Large intestine (tissue), 12 donors: ENCODE measurements at places on chromosomes 6 and 20.

- DNase-seq = no peak
These were observed 11.4 kb upstream of the NEDD9 start for GRCh38 chr6:11243861-11244260.

GRCh38 chr6:17863901-17864754 is 123.3 kb downstream of the KIF13A start:
- DNase-seq = no peak

DNA sequence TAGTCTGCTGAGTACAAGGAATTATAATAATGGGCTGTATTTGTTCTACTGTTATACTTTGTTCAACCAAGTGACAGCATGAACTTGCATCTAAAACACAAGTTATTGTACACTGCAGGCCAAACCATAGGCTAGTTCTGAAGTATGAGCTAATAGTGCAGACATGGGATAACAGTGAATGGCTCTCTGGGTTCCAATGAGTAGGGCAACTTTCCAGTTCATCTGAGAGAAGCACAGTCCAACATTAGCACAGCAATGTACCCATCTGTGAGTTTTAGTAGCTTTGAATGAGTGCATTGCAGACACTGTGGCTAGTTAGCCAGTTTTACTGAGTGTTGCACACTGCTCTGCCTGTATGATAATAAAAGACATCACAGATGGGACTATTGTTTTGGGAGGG is 56.5 kb upstream of the FUT9 start:
- no peak for DNase-seq

- no peak for DNase-seq
These were observed 130.3 kb downstream of the OPRM1 start for GRCh38 chr6:154169193-154169847.

- no peak for DNase-seq
These were observed 39.4 kb downstream of the REPS1 start for GRCh38 chr6:138948546-138949179.

- DNase-seq = peak; percentile 15
These were observed 118.4 kb downstream of the FARS2 start for GRCh38 chr6:5379647-5380242.

DNA sequence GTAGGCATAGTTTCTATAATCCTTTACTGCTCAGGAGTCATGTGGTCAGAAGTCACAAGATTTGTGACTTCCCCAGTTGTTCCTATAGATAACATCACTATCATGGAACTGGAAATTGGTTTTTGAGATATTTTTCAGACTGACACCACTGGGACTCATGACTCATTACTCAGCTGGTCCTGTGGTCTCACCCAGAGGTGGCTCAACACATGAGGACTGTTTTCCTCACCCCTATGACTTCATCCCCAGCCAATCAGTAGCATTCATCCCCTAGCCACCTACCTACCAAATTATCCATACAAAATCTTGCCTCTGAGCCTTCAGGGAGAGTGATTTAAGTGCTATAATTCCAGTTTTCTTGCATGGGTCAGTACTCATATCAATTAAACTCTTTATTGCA is 1217.7 kb downstream of the EPHA7 start:
- no peak for DNase-seq

DNA sequence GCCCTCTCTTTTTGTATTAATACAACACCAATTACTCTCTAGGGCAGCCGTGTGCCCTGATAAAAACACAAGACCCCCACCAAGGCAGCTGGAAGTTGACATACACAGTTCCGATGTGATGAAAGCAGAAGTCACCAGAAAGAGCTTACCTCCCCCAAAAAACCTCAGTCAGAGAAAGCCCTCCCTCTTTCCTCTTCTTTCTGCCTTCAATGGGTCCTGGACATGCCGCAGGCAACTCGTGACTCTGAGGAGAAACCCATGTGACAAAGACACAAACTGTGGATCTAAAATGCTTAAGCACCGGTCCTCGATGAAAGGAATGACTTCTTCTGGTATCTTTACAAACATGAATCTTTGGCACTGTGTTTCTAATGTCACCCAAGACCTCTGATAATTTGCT is 117.7 kb upstream of the CCDC28A start:
- DNase-seq = no peak

DNA sequence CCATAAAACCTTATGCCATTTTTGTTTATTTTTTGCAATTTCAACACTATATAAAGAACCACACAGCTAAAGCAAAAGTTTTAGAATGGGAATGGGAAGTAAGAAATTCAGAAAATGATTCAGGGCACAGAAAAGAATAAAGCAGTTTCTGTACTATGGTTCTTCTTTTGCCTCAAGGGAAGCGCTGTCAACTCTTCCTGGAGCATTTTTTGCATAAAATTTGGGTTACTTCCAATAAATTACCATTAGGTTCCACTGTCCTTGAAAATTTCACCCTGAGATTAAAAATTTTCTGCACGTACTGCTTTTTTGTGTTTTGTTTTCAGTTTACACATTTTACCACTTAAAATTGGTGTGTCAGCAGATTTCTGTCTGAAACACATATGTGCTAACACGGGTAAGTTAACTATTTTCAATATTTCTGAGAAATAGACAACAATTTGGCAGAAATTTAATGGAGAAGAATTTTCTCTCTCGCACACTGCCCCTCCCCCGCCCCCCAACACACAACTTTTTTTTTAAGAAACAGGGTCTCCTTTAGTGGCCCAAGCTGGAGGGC is 79.6 kb downstream of the ADAT2 start:
- DNase-seq = no peak

DNA sequence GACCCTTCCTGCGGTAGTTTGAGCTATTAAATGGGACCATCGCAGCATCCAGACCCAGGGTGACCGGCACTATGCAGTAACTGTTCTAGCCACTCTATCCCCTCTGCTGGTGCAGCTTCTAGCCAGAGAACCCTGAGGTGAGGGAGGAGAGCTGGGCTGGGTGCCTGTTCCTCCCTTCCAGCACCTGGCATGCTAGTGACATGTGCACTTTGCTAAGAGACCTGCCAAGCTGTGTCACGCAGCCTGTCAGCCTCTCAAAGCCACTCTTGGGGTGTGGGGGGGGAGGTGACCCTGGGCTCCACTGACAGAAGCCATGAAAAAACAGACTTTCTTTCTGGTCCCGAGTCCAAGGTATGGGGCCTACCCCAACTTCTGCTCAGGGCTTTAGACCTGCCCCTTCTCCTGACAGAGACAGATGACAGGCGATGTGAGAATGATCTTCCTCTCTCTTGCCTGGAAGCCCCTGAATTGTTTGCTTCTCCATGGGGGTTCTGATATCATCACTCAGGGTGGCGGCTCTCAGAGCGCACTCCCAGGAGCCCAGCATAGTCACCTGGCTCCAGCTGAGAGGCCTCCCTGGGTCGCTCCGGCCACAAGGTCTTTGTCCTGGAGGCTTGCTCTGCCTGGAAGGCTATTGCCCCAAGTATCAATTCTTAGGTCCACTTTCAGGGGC is 47.2 kb upstream of the MLN start:
- DNase-seq = no peak

- DNase-seq = no peak
These were observed 539 bp downstream of the TMEM200A start for GRCh38 chr6:130366107-130367005.

DNA sequence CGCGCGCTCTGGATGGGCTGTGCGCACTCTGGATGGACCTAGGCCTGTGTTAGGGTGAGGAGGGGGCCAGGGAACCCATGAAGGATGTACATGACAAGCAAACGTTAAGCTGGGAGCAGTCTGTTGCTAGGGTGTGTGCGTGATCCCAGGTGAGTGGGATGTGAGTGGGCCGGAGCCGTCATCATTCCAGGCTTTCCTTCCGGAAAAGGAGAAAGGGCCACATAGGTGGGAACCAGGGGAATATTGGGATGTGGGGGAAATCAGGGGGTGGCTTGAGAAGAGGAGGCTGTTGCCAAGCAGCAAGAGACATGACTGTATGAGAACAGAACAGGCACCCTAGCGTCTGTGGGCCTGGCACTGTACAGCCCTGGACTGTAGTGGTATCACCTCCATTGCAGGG is 49.7 kb upstream of the EPB41L1 start:
- DNase-seq = no peak

DNA sequence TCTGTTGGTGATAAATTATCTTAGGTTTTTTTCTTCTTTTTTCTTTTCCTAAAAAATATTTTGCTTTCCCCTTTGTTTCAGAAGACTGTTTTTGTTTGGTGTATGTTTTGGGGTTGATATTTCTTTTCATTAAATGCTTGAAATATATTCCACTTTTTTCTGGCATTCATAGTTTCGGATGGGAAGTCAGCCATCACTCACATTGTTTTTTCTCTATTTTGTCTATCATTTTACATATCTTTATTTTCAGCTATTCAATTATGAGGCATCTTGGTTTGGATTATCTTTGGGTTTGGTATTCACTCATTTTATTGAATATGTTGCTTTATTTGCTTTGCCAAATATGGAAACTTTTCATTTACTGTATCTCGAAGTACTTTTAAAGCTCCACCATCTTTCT is 600.5 kb upstream of the EYS start:
- DNase-seq = no peak
